ENCODE measurements at places on chromosomes 16 and 17.

GRCh38 chr16:85637061-85637807 lies 24.1 kb downstream of the GSE1 start:
- DNase-seq, result no peak

DNA sequence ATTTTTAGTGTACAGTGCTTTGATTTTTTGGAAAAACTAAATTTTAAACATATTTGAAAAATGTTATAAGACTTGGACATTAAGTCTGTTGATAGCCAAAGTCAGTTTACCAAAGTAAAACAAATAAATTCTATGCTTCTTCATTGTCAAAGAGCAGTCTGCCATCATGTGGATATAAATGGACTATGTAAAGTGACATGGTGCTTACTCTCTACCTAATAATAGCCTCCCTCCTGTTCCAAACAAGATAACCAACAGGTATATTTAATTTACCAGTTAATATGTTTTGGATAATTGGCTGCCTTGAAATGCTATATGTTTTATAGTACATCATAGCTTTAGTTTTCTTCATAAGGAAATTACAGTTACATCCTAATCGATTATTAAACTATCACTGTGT lies 15.9 kb downstream of the TAF15 start:
- no peak for DNase-seq

DNA sequence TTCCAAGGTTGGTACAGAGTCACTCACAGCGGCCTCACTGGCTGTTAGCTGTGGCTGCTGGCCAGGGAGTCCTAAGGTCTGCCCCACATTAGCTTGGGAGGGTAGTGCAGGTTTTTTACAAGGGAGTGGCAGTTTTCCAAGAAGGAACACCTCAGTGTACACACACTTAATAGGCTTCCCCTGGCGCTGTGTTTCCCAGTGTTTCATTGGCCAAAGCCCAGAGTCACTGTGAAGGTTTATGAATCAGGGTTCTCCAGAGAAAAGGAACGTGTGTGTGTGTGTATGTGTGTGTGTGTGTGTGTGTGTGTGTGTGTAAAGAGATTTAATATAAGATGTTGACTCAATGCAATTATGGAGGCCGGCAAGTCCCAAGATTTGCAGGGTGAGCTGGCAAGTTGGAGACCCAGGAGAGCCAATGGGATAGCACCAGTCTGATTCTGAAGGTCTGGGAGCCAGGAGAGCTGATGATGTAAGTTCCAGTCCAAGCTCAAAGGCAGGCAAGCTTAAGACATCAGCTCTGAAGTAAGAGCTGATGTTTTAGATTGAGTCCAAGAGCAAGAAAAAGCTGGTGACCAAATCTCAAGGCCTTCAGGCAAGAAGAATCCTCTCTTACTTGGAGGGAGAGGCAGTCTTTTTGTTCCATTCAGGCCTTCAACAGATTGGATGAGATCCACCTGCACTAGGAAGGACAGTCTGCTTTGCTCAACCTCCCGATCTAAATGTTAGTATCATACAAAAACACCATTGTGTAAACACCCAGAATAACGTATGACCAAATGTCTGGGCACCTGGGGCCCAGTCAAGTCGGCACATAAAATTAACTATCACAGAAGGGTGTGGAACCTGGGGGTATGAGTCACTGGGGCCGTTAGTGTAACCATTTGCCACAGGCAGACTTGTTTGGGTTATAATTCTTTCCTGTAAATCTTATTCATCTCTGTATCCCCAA lies 206.8 kb downstream of the PRKCA start:
- no peak for DNase-seq

DNA sequence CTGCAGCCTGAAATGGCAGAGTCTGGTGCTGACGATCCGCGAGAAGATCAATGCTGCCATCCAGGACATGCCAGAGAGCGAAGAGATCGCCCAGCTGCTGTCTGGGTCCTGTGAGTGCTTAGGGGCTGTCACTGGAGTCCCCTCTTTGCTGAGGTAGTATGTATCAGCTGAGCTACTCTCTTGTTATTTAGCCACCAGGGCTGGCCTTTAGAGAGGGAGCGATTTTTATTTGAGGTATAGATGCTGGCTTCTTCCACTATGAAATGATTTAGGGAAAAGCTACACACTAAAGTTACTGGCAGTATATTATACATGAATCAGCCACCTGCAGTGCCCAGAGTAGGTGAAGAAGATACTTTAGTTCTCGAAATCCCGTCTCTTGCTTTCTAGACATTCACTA lies 2.6 kb downstream of the CDK5RAP3 start:
- DNase-seq, result no peak

- DNase-seq, result no peak
Observed at GRCh38 chr17:81563861-81564586, 11.9 kb upstream of the FAAP100 start.

GRCh38 chr16:5028950-5029475 lies 4.7 kb downstream of the NAGPA start:
- no peak for DNase-seq

DNA sequence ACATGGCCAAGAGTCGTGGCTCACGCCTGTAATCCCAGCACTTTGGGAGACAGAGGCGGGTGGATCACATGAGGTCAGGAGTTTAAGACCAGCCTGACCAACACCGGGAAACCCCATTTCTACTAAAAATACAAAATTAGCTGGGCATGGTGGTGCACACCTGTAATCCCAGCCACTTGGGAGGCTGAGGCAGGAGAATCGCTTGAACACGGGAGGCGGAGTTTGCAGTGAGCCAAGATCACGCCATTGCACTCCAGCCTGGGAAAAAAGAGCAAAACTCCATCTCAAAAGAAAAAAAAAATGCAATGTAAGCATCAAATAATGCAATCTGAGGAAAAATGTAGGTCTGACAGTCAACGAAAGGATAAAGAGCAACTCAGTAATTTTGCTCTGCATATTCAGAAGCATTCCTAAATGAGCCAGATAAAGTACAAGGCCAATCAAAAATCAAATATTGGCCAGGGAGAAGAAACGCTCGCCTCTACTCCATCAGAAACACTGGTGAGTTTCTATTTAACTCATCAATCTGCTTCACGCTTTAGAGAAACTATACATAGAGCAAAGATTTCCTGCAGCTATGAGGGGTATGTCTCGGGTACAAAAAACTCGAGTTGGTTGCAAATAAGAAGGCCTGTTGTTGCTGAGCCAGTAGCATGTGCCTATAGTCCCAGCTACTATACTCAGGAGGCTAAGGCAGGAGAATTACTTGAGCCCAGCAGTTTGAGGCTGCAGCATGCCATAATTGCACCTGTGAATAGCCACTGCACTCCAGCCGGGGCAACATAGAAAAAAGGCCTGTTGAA lies 3.7 kb downstream of the TXNDC11 start:
- no peak for DNase-seq

- DNase-seq, result no peak
Observed at GRCh38 chr17:54948380-54948779, 20.1 kb downstream of the COX11 start.

GRCh38 chr17:71287071-71287823 lies 833.6 kb upstream of the SOX9 start:
- DNase-seq, result no peak

- peak; percentile 48 for DNase-seq
Observed at GRCh38 chr17:78381601-78382232, 3.3 kb downstream of the PGS1 start.

- DNase-seq, result no peak
Observed at GRCh38 chr16:57297856-57298255, 13.4 kb upstream of the PLLP start.

DNA sequence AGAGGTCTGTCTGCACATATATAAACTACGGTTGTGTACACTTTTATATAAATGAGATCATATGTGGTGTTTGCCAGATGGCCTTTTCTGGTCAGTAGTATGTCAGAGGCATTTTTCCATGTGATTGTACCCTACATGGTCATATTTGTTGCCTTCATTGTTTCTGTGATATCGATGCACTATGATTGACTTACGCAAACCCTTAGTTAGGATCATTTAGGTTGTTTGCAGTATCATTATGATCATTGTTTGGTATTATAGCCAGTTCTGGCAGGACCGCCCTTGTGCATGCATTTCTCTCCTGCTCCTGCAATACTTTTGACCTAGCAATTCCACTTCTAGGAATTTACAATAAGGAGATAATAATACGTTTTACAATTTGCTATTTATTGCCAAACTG lies 169.1 kb downstream of the MSI2 start:
- DNase-seq, result no peak

GRCh38 chr17:17224137-17224536 lies 12.8 kb downstream of the FLCN start:
- DNase-seq, result no peak

DNA sequence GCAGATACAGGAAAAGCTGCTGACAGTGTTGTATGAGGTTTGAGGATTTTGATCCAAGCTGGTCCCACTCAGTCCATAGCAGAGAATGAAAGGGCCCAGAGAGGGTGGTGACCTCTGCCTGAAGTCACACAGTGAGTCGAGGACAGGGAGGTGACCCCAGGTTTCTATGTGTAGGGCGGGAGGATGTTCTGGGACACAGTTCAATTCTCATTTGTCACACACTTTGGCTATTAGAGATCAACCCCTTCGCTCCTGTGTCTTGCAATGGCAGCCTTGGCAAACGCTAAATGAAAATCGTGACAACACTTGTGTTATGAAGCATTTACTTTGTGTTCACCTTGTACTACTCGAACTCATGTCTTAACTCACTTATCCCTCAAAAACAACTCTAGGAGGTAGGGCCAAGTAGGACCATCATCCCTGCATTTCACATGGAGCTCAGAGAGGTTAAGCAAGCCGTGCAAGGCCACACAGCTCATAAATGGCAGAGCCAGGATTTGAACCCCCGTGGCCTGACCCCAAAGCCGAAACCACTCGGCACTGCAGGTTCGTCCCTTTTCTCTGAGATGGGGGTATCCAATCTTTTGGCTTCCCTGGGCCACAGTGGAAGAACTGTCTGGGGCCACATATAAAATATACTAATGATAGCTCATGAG lies 10.2 kb downstream of the DEXI start:
- DNase-seq, result no peak

DNA sequence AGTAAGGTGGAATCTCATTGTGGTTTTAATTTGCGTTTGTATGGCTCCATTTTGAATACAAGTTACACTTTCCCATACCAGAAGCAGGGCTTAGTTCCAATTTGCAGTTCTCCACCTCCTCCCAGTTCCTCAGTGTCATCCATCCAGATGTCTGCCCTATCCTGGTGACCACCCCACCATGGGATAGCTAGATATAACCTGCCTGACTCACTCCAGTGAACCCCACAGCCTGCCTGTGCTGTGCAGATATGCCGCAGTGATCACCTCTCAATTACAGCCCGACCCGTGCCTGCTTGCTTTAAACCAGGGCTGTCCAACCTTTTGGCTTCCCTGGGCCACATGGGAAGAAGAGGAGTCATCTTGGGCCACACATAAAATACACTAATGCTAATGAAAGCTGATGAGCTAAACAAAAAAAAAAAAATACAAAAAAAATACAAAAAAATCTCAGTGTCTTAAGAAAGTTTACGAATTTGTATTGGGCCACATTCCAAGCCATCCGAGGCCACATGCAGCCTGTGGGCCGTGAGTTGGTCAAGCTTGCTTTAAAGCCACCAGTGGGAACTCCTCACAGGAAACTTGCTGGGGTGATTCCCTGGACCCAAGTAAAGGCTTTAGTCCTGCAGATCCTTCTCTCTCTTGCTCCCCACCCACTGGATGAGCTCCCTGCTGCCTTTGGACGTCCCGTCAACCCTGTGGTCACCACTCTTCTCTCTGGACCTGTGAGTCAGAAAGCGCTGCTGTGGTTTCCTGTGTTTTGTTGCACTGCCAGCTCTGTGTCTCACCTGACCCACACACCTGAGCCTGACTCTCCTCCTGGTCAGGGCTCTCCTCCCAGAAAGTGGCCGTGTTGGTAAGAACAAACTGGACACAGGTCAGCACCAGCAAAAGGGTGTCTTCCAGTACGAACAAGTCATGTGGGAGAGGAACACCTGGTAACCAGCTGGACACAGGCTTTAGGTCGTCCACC lies 83.0 kb downstream of the EMP2 start:
- no peak for DNase-seq

DNA sequence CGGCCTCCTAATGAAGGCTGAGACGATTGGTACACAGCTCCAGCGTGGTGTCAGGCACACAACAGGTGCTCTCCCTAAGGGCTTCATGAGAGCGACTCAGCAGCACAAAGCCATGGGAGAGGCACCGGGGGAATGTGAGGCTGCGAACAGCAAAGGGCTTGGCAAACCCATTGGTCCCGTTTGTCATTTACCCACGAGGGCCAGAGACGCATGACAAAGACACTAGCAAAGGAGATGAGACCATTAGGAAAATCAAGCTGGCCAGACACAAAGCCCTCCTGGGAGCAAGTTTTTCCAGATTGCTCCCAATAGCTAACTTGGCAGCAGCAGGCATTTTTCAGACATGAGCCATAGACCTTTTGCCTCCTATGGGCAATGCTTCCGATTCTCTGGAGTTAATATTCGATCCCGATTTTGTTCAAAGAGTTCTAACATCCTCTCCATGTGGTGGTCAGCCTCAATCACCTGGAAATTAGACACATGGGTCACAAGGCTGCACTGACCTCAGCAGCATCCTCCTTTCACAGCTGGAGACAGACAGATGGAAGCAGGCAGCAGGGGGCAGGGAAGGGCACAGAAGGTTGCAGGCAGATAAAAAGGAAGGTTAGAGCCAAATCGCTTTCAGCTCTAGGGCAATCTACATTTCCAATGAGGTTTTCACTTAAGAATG lies 38.2 kb downstream of the TK2 start:
- no peak for DNase-seq

DNA sequence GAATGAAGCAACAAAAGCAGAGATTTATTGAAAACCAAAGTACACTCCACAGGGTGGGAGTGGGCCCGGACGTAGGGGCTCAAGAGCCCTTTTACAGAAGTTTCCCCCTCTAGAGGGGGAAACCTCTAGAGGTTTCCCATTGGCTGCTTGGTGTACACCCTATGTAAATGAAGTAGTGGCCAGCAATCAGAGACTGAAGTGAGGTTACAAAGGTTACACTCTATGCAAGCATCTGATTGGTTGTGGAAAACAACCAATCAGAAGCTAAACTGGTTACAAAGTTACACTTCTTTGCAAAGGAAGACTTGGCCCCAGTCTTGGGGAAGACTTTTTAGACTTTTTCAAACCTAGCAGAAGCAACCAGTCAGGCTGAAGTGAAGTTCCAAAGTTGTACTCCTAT lies 27.1 kb downstream of the CRAMP1 start:
- no peak for DNase-seq

GRCh38 chr17:27384261-27384701 lies 72.0 kb upstream of the KSR1 start:
- DNase-seq, result no peak

DNA sequence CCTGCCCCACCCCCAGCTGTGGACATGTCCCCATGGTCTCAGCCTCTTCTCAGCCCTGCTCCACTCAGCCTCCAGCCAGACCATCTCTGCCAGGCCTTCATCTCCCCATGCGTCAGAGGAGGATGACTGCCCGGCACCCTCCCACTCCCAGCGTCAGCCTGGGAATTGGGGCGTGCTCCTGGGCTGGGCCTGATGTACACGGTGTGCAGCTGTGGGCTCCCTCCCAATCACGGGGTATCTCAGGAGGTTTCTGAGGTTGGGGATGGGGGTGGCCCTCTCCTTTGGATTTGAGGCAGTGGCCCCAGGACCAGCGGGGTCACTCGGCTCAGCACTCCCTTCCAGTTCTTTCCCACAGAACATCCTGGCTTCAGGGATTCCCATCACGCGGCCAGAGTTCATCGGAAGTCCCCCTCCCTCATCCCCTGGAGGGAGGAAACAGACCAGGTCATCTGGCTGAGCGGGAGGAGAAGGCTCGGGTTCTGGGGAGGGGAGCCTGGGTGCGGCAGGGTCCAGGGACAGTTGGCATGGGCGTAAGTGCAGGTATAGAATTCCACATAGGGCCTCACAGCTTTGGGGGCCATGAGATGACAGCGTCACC lies 36.9 kb downstream of the SOCS3 start:
- DNase-seq, result no peak
